Subcutaneous preadipocyte (primary cell): ENCODE measurements at places on chromosomes 2 and 18. TPM values are rescaled to one million over a fixed set of nuclear protein-coding genes. Genes with fewer than 3 reads are reported as not detected.

ADAM23 gene
- 3.1 and 3.7 TPM in 2 replicates for total RNA-seq

CFAP65 gene
- 0.20 TPM in 1 of 2 replicates, not detected in the other for total RNA-seq

AGXT gene
- not detected in 2 replicates for total RNA-seq

MERTK gene
- 0.37 and 0.39 TPM in 2 replicates for total RNA-seq

MEP1B gene
- total RNA-seq, result not detected in 2 replicates

SIX3 gene
- under 0.01 and 0.39 TPM in 2 replicates for total RNA-seq

BBS5 gene
- 5.1 and 5.3 TPM in 2 replicates for total RNA-seq

TDRD15 gene
- total RNA-seq, result not detected in 2 replicates

CCT4 gene
- 163 and 197 TPM in 2 replicates for total RNA-seq

ESPNL gene
- total RNA-seq, result 0.39 and 4.8 TPM in 2 replicates

POTEI gene
- total RNA-seq, result not detected in 2 replicates

SRD5A2 gene
- under 0.01 TPM in 1 of 2 replicates, not detected in the other for total RNA-seq

SERPINB13 gene
- total RNA-seq, result not detected in 2 replicates

COLEC12 gene
- 92.6 and 115 TPM in 2 replicates for total RNA-seq

SLC39A10 gene
- 25.7 and 43.4 TPM in 2 replicates for total RNA-seq

KIAA2012 gene
- total RNA-seq, result not detected in 2 replicates

TRIP12 gene
- total RNA-seq, result 205 and 247 TPM in 2 replicates

IL1B gene
- total RNA-seq, result 0.20 and 0.37 TPM in 2 replicates

TMEM17 gene
- total RNA-seq, result 1.1 and 1.2 TPM in 2 replicates

AKAIN1 gene
- total RNA-seq, result not detected in 2 replicates

CLEC4F gene
- not detected in 2 replicates for total RNA-seq

COBLL1 gene
- 4.0 and 7.6 TPM in 2 replicates for total RNA-seq

NCKAP5 gene
- 0.37 and 0.59 TPM in 2 replicates for total RNA-seq

PLB1 gene
- total RNA-seq, result 0.37 and 0.39 TPM in 2 replicates

MALL gene
- 4.7 and 8.8 TPM in 2 replicates for total RNA-seq

NR4A2 gene
- under 0.01 and 0.39 TPM in 2 replicates for total RNA-seq

COPS7B gene
- 17.8 and 18.0 TPM in 2 replicates for total RNA-seq

TXNDC2 gene
- under 0.01 TPM in 1 of 2 replicates, not detected in the other for total RNA-seq

MYO5B gene
- total RNA-seq, result under 0.01 TPM in 1 of 2 replicates, not detected in the other

SAG gene
- not detected in 2 replicates for total RNA-seq

GAREM1 gene
- 7.2 and 8.1 TPM in 2 replicates for total RNA-seq

CPLX4 gene
- not detected in 2 replicates for total RNA-seq

KATNAL2 gene
- total RNA-seq, result 2.5 and 4.8 TPM in 2 replicates

PIAS2 gene
- total RNA-seq, result 23.1 and 33.8 TPM in 2 replicates

FAM110C gene
- not detected in 2 replicates for total RNA-seq

ICOS gene
- total RNA-seq, result not detected in 2 replicates

MTCL1 gene
- 21.3 and 37.3 TPM in 2 replicates for total RNA-seq

UPP2 gene
- not detected in 2 replicates for total RNA-seq

ITPRIPL1 gene
- total RNA-seq, result 1.8 and 2.3 TPM in 2 replicates

PIEZO2 gene
- under 0.01 TPM in 1 of 2 replicates, not detected in the other for total RNA-seq

RHOB gene
- total RNA-seq, result 48.9 and 66.5 TPM in 2 replicates

HTRA2 gene
- 48.5 and 52.8 TPM in 2 replicates for total RNA-seq

IL1RN gene
- 0.37 TPM in 1 of 2 replicates, not detected in the other for total RNA-seq
